IMR-90 (cell line): ENCODE measurements at places on chromosomes 3 and 15. TPM values are rescaled to one million over a fixed set of nuclear protein-coding genes. Genes with fewer than 3 reads are reported as not detected.

Gene PLA2G4D
- not detected in 2 replicates for total RNA-seq

Gene LRRIQ4
- not detected in 2 replicates for total RNA-seq

Gene PIERCE2
- total RNA-seq, result 0.28 and 0.36 TPM in 2 replicates

Gene NOX5
- under 0.01 TPM in 1 of 2 replicates, not detected in the other for total RNA-seq

Gene EIF2A
- 138 and 166 TPM in 2 replicates for total RNA-seq

Gene ROPN1
- 0.18 TPM in 1 of 2 replicates, not detected in the other for total RNA-seq

Gene ZNF80
- not detected in 2 replicates for total RNA-seq

Gene PAQR5
- total RNA-seq, result 2.7 and 3.3 TPM in 2 replicates

Gene TMEM266
- under 0.01 TPM in 1 of 2 replicates, not detected in the other for total RNA-seq

Gene SMAD3
- total RNA-seq, result 71.0 and 71.1 TPM in 2 replicates

Gene SPINK8
- not detected in 2 replicates for total RNA-seq

Gene CD200
- total RNA-seq, result 0.83 and 1.1 TPM in 2 replicates
